ENCODE measurements at places on chromosomes 2 and 18.

DNA sequence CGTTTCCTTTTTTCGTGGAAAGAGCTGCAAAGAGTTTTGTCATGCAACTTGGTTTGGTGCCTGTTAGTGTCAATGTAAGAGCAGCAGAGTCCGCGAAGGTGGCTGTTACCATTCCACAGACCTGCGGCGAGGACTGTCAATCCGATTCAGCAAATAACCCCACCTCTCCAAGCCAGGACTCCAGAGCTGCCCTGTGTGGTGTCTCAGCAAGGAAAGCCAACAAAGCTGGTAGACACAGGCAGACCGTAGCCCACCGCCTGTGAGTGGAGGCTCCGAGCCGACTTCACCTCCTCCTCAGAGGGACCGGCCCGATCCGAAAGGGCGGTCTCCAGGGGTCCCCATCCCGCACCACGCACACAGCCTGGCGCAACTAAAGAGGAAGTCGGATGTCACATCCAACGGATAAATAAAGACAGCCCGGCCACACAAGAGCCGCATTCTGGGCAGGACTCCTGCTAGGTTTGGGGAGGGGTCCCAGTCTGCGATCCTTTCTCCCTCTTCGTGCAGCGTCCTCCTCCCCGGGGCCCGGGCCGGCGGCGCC, 819 bp downstream of the ANKRD44 start:
- no peak for DNase-seq

DNA sequence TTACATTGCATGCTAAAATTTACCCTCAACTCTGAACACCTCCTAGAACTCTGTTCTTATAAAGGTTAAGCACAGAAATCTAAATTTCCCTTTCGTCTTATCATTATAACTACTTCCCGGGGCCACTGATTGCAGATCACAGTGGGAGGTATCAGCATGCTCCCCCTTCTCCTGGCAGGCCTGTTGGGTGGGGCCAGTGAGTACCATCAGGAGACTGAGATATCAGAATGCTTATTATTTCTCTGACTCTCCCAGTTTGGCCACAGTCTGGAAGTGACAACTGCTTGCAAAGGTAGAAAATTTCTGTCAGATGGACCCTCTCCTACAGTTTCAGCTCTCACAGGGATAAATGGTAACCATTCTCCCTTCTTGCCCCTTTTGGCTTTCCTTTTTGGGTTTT, 62.6 kb downstream of the DSEL start:
- no peak for DNase-seq

DNA sequence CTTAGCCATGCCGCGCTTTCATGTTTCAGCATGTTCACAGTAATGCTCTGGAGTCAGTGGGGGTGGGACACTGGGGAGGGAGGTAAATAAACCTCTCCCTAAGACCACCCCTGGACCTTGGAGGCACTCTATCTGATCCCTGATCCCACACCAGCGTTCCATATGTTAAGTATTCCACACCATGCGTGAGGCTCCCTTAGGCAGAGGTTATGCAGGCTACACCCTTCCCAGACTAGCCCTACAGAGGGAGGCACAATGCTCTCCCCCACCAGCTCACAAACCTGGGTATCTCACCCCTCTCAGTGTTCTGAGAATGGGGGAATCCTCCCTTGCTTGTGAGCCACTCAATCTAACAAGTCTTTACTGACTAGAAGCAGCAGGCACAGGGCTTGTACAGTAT, 1610.4 kb upstream of the ZEB2 start:
- DNase-seq, result no peak

DNA sequence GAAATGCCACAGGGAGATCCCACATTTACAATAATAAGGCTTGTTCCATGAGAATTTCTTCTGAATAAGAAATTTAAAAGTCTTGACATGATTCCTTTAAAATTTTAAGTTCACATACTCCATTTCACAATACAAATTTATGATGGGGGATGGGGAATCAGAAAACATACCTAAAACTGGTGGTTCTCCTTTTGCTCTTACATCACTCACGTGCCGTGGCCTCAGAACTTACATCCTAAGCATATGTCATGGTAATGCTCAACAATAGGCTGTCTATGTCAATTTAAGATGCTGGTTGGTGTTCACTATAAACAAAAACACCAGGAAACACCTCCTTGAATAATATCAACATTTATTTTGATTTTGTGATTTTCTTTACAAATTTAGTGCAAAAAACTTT, 12.8 kb downstream of the UPP2 start:
- no peak for DNase-seq

DNA sequence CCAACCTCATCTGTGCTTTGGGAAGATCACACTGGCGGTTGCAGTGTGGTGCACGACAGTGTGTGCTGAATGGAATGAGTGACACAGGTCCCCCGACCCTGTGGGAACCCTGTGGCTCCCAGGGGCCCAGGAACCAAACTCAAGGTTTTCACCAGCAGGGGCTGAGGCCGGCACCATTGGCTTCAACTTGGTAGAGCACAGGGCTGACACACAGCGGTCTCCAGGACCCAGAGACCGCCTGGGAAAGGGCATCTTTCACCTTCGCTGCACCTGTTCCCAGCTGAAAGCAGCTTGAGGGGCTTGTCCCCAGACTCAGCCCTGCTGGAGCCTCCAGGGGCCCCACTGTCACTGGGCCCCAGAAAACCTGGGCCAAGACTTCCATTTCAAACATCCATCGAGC, 59.0 kb upstream of the ODC1 start:
- no peak for DNase-seq

Data from NCI-H2081 (cell line).